HepG2 (cell line): ENCODE measurements at places on chromosomes 5 and 9. TPM values are rescaled to one million over a fixed set of nuclear protein-coding genes. Genes with fewer than 3 reads are reported as not detected.

GRCh38 chr5:53386341-53386740 is 94.1 kb upstream of the FST start:
- DNase-seq: no peak

DNA sequence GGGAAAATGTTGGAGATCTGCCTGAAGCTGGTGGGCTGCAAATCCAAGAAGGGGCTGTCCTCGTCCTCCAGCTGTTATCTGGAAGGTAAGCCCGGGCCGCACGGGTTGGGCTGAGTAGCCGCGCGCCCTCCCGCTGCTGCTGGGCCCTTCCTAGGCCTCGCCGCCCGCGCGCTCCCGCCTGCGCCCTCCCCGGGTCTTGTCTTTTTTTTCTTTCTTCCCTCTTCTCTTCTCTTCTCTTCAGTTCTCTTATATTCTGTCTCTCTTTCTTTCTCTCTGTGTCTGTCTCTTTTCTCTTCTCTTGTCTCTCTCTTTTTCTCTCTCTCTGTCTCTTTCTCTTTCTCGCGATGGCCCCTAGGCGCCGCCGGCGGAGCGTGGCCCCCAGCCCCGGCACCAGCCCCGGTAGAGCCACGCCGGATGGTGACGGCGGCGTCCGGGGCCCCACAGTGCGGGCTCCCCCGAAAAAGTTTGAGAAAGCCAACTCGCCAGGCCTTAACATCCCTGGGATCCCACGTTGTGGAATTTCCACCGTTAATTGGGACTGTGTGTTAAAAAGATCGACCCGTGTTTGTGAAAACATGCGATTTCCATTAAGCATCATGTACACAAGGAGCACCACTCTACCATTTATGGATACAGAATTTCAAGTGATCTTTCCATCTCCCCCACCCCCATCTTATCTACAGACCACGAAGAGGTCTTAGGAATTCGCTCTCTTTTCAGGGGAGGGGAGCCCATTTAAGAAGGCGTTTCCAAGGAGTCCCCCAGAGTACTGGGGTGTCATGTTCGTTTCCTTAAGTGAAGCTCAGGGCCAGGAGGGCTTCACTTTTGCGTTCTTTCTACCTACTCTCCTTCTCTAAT is 616 bp downstream of the ABL1 start:
- no peak for DNase-seq

Gene PCDHGA7
- total RNA-seq: 0.17 and 0.31 TPM in 2 replicates

Gene POLR3G
- total RNA-seq: 7.3 and 11.2 TPM in 2 replicates
